ENCODE measurements at places on chromosomes 1 and 21. TPM values are rescaled to one million over a fixed set of nuclear protein-coding genes. Genes with fewer than 3 reads are reported as not detected.

GRCh38 chr1:244100704-244101453, 49.8 kb downstream of the ZBTB18 start:
- DNase-seq = no peak

GRCh38 chr1:14238472-14239307, 359.8 kb upstream of the KAZN start:
- DNase-seq = peak; percentile 32

GRCh38 chr1:14254251-14254650, 344.2 kb upstream of the KAZN start:
- DNase-seq = peak; percentile 73

DNA sequence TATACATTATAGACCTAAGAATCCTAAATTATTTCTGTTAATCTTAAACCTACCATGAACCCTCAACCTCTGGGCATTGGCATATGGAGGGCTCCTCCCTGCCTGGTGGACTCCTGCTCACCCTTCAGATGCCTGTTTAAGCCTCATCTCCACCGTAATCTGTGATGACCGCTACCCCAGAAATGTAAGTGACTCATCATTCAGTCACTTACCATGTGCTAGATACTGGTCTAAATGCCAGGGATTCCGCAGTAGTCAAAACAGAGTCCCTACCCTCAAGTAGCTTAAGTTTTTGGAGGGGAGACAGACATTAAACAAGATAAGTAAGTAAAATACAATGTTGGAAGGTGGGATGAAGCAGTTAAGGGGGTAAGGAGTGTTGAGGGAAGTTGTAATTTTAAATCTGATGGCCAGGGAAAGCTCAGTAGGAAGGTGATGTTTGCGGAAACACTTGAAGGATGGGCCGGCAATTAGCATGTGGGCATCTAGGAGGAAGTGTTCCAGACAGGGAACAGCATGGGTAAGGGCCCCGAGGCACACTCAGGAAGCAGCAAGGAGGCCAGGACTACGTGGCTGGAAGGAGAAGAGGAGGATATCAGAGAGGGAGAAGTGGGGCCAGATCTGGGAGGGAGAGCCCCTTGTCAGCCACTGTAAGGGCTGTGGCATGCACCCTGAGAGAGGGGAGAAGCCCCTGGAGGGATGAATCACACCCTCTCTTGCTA, 141.7 kb upstream of the HOOK1 start:
- no peak for DNase-seq

DNA sequence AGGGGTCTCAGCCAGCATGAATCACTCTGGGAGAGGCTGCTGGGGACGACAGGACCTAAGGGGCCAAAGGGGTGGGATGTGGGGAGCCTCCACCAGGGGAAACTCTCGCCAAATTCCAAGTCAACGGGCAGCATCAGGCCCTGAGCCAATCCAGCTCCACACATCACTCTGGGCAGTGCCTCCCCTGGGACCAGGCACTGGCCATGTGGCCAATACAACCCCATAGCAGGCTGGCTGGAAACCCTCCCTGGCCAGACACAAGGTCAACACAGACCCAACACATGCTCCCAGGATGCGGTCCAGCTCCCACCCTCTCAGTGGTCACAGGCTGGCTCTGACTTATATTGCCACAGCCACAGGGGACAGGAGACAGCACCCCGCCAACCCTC, 60.0 kb downstream of the MEGF6 start:
- no peak for DNase-seq

- no peak for DNase-seq
Measured at GRCh38 chr1:64302971-64303370, 99.5 kb downstream of the UBE2U start.

GRCh38 chr1:247924868-247925267, at the start of gene OR2AJ1:
Gene OR2AJ1, plus strand, starts transcription at chr1:247924889. Its CDS starts 8,880 bp downstream, at chr1:247933769.
- DNase-seq = no peak

DNA sequence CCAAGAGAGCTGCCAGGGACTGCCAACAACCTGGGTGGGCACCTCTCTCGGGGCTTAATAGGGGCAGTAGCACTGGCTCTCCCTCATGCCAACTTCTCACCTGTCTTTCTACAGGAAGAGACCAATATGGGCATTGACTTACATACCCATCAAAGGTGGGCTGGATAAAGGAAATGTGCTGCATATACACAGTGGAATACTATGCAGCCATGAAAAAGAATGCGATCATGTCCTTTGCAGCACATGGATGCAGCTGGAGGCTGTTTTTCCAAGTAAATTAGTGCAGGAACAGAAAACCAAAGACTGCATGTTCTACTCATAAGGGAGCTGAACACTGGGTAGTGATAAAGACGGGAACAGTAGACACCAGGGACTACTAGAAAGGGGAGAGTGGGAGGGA, 172.5 kb downstream of the URB2 start:
- DNase-seq = no peak

DNA sequence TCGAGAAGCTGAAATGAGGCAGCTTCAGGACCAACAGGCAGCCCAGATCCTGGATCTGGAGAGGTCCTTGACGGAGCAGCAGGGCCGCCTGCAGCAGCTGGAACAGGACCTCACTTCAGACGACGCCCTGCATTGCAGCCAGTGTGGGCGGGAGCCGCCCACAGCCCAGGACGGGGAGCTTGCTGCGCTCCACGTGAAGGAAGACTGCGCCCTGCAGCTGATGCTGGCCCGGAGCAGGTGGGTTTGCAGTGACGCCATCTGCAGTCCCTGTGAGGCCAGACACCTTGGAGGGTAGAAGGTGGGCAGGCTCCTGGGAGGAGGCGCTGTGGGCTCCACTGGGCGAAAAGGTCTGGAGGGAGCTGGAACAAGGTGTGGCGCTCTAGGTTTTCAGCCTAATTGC, 39.7 kb downstream of the PCNT start:
- DNase-seq = no peak

DNA sequence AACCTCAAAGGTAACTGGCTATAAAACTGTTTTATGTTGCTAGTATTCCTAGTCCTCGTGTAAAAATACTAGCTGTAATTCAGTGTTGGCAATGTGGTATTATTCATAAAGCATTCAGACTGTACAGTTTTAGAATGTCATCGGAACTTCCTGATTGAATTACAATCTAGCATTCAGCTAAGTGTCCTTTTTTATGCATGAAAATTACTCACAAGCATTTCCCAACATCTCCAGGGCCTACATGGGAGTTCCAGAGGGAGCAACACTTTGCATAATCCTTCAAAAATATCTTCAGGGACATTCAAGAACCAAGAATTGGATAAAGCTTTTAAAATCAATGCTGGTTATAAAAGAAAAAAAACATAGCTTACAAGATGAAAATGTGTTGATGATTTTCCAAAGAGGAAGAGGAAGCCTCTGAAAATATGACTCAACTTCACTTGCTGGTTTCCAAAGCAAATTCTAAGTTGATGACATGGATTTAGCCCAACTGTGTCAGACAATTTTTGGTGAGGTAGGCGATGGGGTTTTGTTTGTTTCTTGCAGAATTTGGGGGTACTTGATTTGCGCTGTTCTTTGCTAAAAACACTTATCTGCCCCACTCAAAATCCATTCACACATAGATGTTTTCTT, 137.8 kb downstream of the SLC44A5 start:
- DNase-seq = no peak

- no peak for DNase-seq
Measured at GRCh38 chr1:25086518-25087079, 145.7 kb downstream of the SYF2 start.

DNA sequence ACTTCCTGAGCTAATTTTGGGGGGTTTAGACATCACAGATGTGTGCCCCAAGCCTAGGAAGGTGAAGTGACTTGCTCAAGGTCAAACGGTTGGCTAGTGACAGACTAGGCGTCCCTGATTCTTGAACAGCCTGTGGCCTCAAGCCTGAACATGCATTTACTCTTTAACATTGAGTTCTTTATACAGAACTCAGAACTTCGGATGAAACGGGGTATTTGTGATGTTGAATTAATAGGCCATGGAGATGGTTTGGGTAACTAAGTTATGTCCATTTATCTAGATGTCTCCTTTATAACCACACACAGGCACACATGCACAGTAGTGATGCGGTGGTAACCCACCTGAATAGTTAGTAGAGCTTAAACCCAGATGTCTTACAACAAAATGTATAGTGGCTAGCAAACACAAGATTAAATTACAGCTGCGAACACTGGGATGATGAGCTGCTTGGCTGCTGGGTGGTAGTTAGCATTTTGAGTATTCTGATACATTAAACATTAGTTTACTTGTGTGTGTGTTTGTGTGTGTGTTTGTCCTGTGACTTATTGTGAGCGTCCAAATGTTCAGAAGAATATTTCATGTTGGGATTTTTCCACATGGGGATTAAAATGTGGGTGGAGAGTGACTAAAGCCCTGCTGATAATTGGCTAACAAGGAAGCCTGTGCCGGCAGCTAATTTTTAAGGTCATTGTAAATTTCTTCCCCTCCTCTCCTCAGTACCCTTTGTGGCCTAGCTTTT, 2.3 kb downstream of the ATP1A1 start:
- no peak for DNase-seq

DNA sequence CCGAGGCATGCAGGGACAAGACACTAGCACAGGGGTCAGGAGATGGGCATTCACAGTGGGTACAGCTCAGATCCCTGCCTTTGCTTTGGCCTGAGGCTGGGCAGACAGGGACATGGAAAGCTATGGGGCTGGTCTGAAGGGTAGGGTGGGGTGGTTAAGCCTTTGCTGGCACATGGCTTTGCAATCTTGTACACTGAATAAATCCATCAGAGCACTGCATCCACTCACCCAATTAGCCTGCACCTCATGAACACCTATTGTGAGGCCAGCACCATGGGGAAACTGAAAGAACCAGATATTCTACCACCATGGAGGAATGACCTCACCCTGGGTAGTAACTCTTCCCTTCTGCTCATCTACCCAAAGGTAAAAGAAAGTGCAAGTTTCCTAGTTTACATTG, 199.6 kb upstream of the LMO4 start:
- no peak for DNase-seq

GRCh38 chr1:67642629-67643028, 42.4 kb upstream of the GADD45A start:
- peak; percentile 42 for DNase-seq

GRCh38 chr1:54172614-54173599, 20.1 kb upstream of the CDCP2 start:
- no peak for DNase-seq

DNA sequence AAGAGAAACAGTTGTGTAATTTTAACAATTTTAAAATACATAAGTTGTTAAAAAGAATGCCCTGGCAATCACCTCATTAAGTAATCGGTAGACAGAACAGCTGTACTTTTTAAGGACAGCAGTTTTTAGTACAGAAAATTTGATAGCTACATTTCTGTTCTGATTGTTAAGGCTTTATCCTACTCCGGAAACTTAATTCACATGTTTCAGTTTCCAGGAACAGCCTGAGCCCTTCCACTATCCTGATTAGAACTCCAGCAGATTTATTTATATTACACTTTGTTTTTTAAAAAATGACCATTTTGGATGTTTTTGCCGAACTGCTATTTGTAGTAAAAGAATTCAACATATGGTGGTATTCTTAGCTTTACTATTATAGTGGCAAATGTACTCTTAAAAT, 8.7 kb downstream of the PRRC2C start:
- no peak for DNase-seq

The FOXO6 gene
- total RNA-seq = 4.1 TPM

The LCE1B gene
- 1.9 TPM for total RNA-seq

The AADACL4 gene
- 0.79 TPM for total RNA-seq

The CNTN2 gene
- 2.0 TPM for total RNA-seq

The ZNF593OS gene
- total RNA-seq = not detected

The MROH9 gene
- 0.10 TPM for total RNA-seq

The CDA gene
- 2.1 TPM for total RNA-seq

The OR2L13 gene
- total RNA-seq = not detected

The MR1 gene
- 9.6 TPM for total RNA-seq

The CPT2 gene
- total RNA-seq = 10.6 TPM

All from skin of body (tissue), 3 donors.